ENCODE measurements at places on chromosomes 7 and 10. TPM values are rescaled to one million over a fixed set of nuclear protein-coding genes. Genes with fewer than 3 reads are reported as not detected.

CHAT gene
- total RNA-seq: not detected

EPO gene
- total RNA-seq: not detected

SOSTDC1 gene
- total RNA-seq: not detected

GCK gene
- total RNA-seq: 0.53 TPM

NCF1 gene
- 3.2 TPM for total RNA-seq

ANKRD1 gene
- total RNA-seq: not detected

RADIL gene
- total RNA-seq: under 0.01 TPM

GRID1 gene
- total RNA-seq: under 0.01 TPM

GAD2 gene
- not detected for total RNA-seq

NEURL1 gene
- total RNA-seq: 1.1 TPM

CYP3A7 gene
- total RNA-seq: not detected

TMEM184A gene
- 43.8 TPM for total RNA-seq

SLC29A4 gene
- total RNA-seq: 9.5 TPM

GIMAP7 gene
- not detected for total RNA-seq

Data from bronchial epithelial cell (primary cell).